ENCODE measurements at places on chromosomes 16 and 17.

DNA sequence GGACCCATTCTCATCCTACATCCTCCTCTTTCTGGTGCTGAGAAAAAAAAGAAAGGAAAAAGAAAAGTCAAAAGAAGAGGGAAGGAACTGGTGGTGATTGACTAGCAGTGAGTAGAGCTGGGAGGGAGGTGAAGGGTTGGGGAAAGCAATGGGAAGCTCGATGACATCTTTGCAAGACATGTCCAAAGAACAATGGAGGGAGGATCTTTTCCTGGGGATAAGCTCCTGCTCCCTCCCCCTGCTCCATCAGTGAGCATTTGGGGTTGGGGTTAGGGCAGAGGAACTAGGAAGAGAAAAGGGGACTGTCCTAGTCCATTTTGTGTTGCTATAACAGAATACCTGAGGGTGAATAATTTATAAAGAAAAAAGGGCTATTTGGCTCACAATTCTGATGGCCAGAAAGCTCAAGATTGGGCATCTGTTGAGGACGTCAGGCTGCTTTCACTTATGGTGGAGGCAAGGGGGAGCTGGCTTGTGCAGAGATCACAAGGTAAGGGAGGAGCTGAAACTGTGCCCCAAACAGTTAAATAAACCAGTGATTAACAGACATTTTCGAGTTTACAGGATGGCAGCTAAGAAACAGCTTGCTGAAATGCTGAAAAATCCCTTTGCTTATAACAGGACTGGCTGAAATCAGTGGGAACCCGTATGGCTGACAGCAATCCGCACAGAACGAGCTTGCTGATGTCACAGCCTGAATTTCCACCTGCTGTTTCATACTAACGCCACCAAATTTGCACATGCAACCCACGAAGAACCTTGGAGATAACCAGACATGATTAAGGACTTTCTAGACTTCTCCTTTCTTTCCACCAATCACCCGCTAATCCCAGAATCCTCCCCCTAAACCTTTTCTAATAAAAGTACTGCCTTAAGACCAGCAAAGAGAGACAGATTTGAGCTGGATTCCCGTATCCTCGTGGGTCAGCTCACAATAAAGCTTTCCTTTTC, 1.6 kb upstream of the ODF4 start:
- no peak for DNase-seq

- DNase-seq: no peak
Observed at GRCh38 chr17:17379197-17379991, 76.2 kb downstream of the NT5M start.

GRCh38 chr17:49567871-49568694, 7.6 kb upstream of the NXPH3 start:
- peak; percentile 53 for DNase-seq

- no peak for DNase-seq
Observed at GRCh38 chr17:75925103-75925502, 15.7 kb downstream of the FBF1 start.

DNA sequence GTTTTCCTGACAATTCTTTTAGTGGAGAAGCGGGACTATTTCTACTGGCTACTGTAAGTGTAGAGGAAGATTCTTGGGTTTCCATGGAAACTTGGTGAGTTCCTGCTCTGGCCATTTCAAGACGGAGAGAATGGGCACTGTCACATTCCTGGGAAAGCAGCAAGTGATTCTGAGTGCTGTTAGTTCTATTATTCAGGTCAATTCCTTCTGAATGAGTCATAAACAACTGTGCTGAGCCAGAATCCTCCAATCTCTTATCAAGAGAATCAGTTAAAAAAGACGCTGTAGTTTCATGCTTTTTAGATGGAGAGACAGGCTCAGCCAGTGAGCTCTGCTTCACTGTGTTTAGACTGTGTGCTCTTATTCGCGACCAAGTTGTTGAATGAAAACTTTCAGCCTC, 19.6 kb downstream of the AKAP10 start:
- DNase-seq: no peak

DNA sequence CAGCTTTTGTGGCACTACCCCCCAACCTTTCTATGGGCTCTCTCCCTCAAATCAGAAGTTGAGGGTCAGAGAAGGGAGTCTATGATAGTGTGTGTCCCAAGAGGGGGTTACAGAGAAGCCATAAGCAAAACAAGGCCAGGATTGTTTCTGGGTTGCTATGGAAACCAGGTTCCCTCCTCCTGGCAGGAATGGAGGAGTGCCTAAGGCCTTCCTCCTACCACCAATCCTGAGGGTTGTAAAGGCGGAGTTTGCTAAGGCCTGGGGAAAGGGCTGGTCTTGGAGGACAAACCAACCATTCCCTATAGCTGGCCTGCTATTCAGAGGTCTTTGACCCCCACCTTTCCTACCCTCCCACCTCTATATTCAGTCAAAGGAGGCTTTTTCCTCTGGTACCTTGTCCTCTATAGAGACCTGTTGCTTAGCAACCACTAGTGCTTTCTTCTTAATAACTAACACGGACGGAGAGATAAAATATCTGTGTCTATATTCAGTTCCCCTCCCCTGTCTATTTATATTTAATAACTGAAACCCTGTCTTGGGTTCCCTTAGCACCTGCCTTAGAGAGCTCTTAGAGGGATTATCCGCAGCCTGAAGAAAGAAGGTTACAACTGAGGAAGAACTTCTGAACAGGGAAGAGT, 43.4 kb downstream of the NEUROD2 start:
- DNase-seq: peak; percentile 40

- DNase-seq: no peak
Observed at GRCh38 chr17:74520790-74521480, 10.3 kb downstream of the CD300LB start.

- DNase-seq: no peak
Observed at GRCh38 chr16:47599512-47599911, 138.4 kb downstream of the PHKB start.

DNA sequence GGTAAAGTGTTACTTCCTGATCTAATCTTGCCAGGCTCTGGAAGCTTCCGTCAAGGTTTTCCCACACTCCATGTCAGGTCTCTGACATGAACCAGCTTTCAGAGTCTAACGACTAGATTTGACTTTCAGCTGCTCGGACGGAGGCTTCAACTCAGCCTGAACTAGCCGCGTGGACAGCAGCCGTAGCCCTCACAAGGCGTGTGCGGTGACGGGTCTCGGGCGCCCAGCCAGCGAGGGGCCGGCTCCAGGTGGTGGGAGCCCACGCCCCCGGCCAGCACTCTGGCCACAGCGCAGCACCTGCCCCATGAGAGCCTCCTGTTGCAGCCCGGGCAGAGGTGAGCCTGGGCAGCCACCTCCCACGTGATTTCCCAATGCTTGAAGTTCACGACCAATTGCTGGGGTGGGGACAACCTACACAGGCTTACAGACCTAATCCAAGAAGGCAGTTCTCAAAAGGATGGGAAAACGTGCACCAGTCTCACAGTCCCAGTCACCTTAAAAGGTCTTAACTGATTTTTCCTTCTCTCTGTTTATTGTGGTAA, 45.5 kb downstream of the TBC1D16 start:
- no peak for DNase-seq

GRCh38 chr17:43536236-43536992, 9.7 kb downstream of the ETV4 start:
- DNase-seq: no peak

GRCh38 chr17:59561042-59561441, 4.4 kb upstream of the DHX40 start:
- peak; percentile 20 for DNase-seq

GRCh38 chr16:1157639-1158455, 4.9 kb downstream of the CACNA1H start:
- no peak for DNase-seq

DNA sequence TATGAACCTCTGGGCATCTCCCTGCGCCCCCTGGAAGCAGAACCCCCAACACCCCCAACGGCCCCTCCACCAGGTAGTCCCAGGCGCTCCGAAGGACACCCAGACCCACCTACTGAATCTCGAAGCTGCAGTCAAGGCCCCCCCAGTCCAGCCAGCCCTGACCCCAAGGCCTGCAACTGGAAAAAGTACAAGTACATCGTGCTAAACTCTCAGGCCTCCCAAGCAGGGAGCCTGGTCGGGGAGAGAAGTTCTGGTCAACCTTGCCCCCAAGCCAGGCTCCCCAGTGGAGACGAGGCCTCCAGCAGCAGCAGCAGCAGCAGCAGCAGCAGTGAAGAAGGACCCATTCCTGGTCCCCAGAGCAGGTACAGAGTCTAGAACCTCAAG, 1.5 kb downstream of the BCL6B start:
- DNase-seq: no peak

All from NCI-H1694 treated with DMSO at 0.1 percent for 48 hours (cell line).